ENCODE measurements at places on chromosomes 3 and 15.
A peak's percentile ranks its signal among the peaks of the same experiment; 100 is the strongest.

GRCh38 chr3:189056646-189057335 is 115.0 kb upstream of the TPRG1 start:
- no peak for DNase-seq

GRCh38 chr15:68203486-68203885 is 1.6 kb downstream of the CALML4 start:
- DNase-seq = no peak

GRCh38 chr15:81297603-81298575 is 26.1 kb downstream of the STARD5 start:
- DNase-seq = no peak

DNA sequence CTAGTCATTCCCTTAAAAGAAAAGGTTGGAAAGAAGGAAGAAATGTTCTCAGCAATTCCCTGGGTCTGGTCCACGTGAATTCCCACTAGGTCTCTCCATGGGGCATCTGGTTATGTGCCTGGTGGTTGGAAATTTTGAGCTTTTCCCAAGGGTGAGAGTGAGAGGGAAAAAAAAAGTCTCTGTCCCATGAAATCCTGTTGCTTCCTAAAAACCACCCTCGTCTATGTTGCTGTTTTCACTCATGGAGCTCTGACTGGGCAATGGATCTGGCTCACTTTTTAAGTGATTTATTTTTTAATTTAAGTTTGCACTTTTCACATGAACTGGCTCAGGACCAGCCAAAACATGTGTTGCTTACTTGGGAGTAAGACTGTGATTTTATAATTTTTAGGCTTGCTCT is 190.1 kb downstream of the CHST2 start:
- no peak for DNase-seq

GRCh38 chr15:89075101-89075640 is 13.1 kb upstream of the ABHD2 start:
- DNase-seq = no peak

DNA sequence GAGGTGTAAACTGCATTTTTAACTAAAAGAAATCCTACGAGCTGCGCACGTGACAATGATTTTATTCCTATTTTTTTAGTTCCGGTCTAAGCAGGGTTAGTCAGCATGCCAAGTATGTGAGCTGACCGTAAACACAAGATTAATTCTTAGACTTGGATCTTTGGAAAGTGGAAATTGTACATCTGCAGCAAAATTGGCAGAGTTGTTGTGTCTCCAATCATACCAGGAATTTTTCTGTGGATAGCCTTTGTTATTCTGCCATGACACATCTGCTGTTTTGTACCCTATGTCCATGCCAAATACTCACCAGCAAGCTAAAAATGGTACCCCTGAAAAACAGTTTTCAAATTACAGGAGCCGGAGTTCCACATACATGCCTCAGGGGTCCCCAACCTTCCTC is 562.5 kb downstream of the UNC13C start:
- no peak for DNase-seq

GRCh38 chr15:28977377-28978010 is 91.7 kb downstream of the APBA2 start:
- peak; percentile 4 for DNase-seq

DNA sequence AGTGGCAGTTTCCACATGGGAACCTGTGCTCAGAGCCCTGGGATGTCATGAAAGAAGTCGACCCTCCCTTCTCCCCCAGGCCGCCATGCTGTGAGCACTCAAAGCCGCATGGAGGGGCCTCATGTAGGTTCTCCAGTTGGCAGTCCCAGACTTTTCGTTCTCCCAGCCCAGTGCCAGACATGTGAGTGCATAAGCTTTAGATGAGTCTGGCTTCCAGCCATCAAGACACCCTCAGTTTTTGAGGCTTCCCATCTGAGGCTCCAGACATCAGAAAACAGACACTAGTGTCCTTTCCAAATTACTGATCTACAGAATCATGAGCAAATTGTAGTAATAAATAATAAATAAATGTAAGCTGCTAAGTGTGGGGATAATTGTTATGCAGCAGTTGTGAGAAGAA is 136.5 kb upstream of the AGBL1 start:
- DNase-seq = no peak

- peak; percentile 92 for DNase-seq
Measured at GRCh38 chr3:9396301-9396631, 1.1 kb upstream of the SETD5 start.

GRCh38 chr15:64285871-64286270 is 70.1 kb downstream of the CSNK1G1 start:
- DNase-seq = no peak

GRCh38 chr3:101702726-101703125 is 16.2 kb upstream of the RPL24 start:
- DNase-seq = no peak

GRCh38 chr3:42662037-42662812 is 8.7 kb downstream of the ZBTB47 start:
- DNase-seq = no peak

DNA sequence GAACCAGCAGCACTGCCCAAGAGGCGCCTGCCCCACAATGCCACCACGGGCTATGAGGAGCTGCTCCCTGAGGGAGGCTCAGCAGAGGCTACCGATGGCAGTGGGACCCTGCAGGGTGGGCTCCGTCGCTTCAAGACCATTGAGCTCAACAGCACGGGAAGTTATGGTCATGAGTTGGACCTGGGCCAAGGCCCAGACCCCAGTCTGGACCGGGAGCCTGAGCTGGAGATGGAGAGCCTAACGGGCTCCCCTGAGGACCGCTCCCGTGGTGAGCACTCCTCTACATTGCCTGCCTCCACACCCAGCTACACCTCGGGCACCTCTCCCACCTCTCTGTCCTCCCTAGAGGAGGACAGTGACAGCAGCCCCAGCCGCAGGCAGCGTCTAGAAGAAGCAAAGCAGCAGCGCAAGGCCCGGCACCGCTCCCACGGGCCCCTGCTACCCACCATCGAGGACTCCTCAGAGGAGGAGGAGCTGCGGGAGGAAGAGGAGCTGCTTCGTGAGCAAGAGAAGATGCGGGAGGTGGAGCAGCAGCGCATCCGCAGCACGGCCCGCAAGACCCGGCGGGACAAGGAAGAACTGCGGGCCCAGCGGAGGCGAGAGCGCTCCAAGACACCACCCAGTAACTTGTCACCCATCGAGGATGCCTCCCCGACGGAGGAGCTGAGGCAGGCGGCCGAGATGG is 21.8 kb upstream of the APEH start:
- DNase-seq = no peak

- DNase-seq = no peak
Measured at GRCh38 chr3:60096403-60096802, 1046.6 kb upstream of the CFAP20DC start.

- no peak for DNase-seq
Measured at GRCh38 chr3:71055257-71056001, 528.1 kb downstream of the FOXP1 start.

GRCh38 chr3:138862924-138863775 is 28.4 kb upstream of the PIK3CB start:
- DNase-seq = peak; percentile 87

GRCh38 chr15:65930134-65930533 is 60.8 kb downstream of the RAB11A start:
- DNase-seq = no peak

- DNase-seq = no peak
Measured at GRCh38 chr3:188764609-188765008, 407.2 kb upstream of the TPRG1 start.

DNA sequence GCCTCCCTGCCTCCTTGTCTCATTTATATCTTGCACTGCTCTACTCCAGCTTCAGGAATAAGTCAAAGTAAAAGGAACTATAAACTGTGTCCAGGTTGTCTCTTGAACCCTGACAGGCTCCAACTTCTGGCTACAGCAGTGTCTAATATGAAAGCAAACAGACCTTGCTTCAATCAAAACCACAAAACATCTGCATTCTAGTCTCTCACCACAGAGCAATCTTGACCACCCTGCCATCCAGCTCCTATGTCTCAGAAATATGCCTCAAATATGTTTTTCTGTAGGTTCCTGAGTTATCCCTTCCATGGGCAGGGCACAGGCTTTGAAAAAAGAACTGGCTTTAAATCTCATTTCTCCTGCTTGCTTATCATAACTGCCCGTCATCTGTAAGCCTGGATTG is 13.0 kb upstream of the RAMAC start:
- no peak for DNase-seq

DNA sequence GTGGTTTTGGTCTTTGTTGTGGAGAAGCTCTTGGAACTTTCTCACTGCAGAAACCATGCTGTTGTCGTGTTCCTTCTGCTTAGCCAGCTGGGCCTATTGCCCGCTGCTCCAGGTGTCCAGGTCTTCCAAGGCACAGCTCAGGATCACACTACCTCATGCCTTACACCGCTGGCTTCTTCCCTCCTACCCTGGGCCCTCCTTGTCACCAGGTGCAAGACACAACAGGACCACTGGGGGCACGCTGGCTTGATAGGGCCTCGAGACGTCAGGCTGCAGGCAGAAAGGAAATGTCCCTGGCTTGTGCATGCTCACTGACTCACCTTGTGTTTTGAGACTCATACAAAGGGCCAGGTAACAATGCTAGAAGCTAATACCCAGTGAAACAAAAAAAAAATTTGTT is 32.3 kb downstream of the PAQR9 start:
- DNase-seq = peak; percentile 63

DNA sequence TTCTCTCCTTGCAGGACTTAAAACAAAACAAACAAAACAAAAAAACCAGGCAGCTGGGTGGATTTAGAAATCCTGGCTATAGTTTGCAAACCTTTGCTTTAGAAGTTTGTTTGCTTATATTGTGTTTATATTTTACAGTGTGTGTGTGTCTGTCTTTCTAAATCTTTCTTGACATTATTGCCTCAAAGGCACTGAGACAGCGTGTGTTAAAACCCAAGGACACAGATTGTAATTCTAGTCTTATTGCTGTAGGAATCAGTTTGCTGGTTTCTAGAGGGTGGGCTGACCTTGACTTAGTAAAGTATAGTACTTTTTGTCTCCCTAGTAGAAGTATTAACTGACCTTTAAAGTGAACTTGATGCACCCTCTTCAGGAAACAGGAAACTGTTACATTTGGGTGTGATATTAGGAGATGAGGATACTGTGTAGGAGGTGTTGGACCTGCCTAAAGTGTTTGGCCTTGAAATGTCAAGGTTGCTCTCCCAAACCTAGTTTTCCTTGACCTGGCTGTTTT is 71.0 kb downstream of the TCF12 start:
- DNase-seq = no peak

DNA sequence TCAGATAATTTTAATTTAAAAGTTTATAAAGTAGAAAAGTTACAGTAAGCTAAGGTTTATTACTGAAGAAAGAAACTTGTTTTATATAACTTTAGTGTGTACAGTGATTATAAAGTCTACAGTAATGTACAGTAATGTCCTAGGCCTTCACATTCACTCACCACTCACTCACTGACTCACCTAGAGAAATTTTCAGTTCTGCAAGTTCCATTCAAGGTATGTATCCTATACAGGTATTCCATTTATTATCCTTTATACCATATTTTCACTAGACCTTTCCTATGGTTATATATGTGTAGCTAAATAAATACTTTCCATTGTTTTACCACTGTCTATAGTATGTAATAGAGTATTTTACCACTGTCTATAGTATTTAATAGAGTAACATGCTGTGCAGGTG is 33.2 kb upstream of the MME start:
- no peak for DNase-seq

- DNase-seq = no peak
Measured at GRCh38 chr3:7788881-7789280, 712.7 kb upstream of the LMCD1 start.

DNA sequence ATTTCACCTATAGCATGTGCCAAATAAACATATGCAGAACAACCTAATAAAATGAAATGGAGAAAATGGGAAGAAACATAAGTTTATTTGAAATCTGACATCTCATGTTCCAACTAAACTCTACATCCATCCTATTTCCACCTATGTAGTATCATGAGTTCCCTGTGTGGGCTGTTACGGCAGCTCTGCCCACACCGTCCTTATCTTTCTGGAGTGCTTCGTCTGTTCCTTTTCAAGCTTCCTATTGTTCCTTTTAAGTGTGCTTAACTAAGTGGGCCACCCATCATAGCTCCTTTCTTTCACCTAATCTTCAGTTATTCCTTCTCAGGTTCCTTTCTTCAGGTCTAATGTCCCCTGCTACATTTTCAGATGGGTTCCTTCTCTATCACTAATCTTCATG is 17.3 kb downstream of the RYR3 start:
- no peak for DNase-seq

- DNase-seq = no peak
Measured at GRCh38 chr3:160851629-160852210, 95.7 kb downstream of the PPM1L start.

GRCh38 chr3:30855400-30856292 is 38.8 kb downstream of the GADL1 start:
- no peak for DNase-seq

DNA sequence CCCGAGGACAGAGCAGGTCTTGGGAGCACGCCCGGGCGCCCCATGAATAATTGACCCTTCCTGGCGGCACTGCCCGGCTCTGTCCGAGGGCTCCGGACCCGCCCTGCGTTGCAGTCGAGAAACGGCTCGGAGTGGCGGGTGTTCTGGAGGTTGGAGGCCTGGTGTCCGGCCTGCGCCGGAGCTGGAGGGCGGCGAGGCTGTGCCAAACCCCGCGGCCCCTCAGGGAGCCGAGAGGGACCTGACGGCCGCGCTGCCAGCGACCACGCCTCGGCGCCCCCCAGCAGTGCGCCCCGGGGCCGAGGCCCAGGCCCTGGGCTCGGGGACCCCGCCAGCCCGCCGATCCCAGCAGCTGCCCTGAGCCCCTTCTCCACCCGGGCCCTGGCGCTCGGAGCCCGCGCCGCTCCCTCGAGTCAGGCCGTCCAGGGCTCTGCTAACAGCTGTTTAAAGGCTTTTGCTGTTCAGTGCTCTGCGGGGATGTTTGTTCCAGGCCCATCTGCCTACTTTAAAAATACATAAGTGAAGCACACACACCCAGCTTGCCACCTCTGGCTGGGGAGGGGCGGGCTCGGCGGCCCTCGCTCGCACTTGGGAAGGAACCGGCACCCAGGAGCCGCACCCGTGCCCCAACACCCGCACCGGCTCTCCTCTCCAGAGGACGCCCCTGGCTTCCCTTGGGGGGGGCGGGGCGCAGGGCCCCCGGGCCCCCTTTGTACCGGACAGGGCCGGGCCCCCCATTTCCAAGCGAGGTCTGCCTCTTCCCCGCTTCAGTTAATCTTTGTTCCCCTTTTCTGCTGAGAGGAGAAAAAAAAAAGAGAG is 730 bp upstream of the ZNF710 start:
- no peak for DNase-seq

GRCh38 chr3:141049681-141050080 is 1.5 kb upstream of the SPSB4 start:
- DNase-seq = no peak

- no peak for DNase-seq
Measured at GRCh38 chr15:66323312-66323928, 30.1 kb downstream of the DIS3L start.

DNA sequence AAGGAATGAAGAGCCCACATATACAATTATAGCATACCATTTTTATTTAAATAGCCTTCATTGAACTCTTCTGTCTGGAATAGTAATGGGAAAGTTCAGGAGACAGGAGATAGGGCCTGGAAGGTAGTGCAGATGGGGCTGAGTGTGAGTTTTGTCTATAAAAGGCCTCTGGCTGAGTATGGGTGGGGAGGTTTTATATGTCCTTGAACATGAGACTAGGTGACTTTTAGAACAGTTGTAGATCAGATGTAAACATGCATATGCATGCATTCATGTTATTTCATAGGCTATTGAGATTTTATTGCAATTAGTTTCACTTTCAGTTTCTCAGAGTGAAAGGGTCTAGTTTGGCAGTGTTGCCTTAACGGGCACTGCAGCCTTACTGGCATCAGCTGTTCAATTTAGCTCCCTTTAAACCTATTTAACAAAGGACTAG is 27.1 kb downstream of the CGGBP1 start:
- DNase-seq = no peak

- DNase-seq = no peak
Measured at GRCh38 chr15:52714968-52715367, 35.8 kb upstream of the ATOSA start.
